CD4-positive, alpha-beta T cell (primary cell): ENCODE measurements at places on chromosomes 1 and 21. TPM values are rescaled to one million over a fixed set of nuclear protein-coding genes. Genes with fewer than 3 reads are reported as not detected.
A peak's percentile ranks its signal among the peaks of the same experiment; 100 is the strongest.

- H3K36me3 ChIP-seq: no peaks in the 10 kb centered on the region
- H3K4me1 ChIP-seq: no peaks in the 10 kb centered on the region
- H3K27ac ChIP-seq: no peak overlapping the region
- H3K27me3 ChIP-seq: peaks cover 5% of the 10 kb centered on the region
- DNase-seq: no peak
Observed at GRCh38 chr1:157944663-157945280, 48.7 kb upstream of the KIRREL1 start.

DNA sequence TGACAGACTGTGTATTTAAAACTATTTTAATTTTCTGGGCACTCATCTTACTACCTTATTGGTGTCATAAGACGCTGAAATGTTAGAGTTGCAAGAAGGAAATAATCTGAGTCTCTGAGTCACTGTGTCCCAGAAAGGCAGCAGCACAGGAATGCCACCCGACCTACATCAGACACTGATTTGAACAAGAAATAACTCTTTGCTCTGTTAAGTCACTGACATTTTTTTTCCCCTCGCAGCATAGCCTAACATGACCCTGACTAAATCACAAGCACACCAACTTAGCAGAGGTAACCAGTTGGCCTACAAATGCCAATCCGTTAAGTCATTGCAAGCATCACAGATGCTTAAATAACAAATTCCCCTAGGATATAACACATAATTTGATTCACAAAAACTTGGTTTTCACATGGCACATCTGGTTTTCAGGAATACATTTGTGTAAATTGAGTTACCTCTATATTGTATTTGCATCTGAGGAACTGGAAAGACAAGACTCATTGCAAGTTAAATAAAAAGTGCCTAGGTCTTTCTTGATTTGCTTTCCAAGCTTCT is 349.1 kb downstream of the SEC16B start:
- no peaks in the 10 kb centered on the region for H3K27me3 ChIP-seq
- H3K4me3 ChIP-seq: no peak overlapping the region

DNA sequence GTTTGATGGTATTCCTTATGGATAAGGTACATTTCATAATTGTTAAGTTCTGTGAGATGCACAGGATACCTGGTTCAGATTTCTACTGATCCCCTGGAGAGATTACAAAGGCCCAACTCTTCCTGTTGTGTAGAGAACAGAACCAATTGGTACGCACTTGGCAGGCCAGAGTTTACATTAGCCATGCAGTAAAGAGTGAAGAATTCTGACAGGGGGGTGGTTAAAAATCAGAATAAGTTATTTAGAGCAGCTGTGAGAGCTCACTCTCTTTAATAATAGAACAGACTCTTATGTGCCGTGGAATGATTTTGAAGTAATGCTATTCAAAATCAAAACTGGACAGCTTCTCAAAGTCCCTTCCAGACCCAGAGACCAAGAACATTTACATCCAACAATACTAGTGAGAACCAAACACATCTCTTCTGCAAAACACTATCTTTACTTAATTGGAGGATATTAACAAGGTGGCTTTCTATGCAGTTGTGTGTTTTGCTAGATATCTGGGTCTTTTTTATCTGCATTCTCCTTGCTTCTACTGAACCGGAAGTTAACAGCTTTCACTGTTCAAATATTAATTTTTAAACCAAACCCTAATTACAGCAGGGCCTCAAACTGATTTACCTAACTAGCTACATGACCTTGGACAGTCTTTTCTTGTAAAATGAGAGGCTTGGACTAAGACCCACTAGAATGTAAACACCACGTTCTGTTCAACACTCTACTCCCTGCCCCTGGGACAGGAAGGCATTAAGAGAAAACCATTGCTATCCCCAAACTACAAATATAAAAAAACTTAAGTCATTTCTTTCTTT is 4.0 kb downstream of the USP24 start:
- no peak overlapping the region for H3K27ac ChIP-seq
- H3K4me1 ChIP-seq: peaks cover 29% of the 10 kb centered on the region
- H3K36me3 ChIP-seq: peaks cover 4% of the 10 kb centered on the region

DNA sequence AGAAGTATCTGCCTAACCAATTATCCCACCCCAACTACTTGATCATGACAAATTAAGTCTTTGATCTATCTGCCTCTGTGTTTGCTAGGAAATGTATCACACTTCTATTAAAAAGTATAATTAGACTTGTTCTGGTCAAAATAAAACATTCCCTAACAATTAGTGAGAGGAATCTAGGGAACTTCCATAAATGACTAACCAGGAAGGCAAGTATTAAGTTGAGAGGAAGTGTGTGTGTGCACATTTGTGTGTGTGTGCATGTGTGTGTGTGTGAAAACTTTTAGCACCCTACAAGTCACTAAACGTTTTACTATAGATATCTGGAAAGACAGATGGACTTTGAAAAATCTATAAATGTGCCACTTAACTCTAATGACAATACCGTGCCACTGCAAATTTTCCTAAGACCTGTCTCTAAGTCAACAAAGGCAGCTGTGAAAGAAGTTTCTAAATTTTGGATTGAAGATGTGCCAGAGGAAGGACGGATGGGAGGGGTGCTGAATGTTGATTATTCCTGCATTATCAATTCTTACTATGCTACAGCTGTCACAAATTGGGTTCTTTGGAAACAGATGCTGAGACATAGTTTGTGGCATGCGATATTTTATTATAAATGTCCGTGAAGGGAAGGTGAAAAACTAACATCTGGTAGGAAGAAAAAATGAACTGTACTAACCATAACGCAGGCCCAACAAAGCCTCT is 567.1 kb downstream of the PTPRC start:
- H3K27me3 ChIP-seq: no peaks in the 10 kb centered on the region
- no peaks in the 10 kb centered on the region for H3K36me3 ChIP-seq
- H3K4me3 ChIP-seq: no peak overlapping the region
- DNase-seq: no peak
- no peaks in the 10 kb centered on the region for H3K4me1 ChIP-seq

DNA sequence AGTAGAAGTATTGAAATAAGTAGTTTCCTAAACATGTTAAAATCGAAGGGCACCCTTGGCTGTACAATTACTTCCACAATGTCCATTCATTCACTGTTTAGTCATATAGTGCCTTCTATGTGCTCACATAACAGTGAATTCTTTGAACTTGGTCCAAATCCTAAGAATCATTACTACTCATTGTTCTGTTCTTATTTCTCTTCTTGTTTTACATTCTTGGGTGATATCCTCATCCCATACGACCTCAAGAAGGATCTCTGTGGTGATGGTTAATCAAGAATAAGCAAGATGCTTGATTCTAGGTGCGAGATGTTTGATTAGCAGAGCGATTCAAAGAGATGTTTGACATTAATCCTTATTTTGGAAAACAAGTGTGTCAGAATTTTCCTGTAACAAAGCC is 667.4 kb upstream of the ZP4 start:
- no peak for DNase-seq
- H3K4me3 ChIP-seq: no peak overlapping the region
- no peaks in the 10 kb centered on the region for H3K4me1 ChIP-seq
- no peaks in the 10 kb centered on the region for H3K27me3 ChIP-seq

GRCh38 chr1:33261344-33261743 is 5.1 kb downstream of the ZNF362 start:
- peaks cover 11% of the 10 kb centered on the region for H3K36me3 ChIP-seq
- no peak overlapping the region for H3K27ac ChIP-seq
- DNase-seq: no peak
- H3K27me3 ChIP-seq: no peaks in the 10 kb centered on the region
- peaks cover 46% of the 10 kb centered on the region for H3K4me1 ChIP-seq

- no peaks in the 10 kb centered on the region for H3K36me3 ChIP-seq
- no peaks in the 10 kb centered on the region for H3K4me1 ChIP-seq
- DNase-seq: no peak
- no peak overlapping the region for H3K4me3 ChIP-seq
Observed at GRCh38 chr1:208540724-208541123, 296.5 kb upstream of the PLXNA2 start.

GRCh38 chr1:86538775-86539174 is 8.1 kb upstream of the CLCA4 start:
- H3K36me3 ChIP-seq: no peaks in the 10 kb centered on the region
- H3K4me1 ChIP-seq: no peaks in the 10 kb centered on the region
- no peak overlapping the region for H3K4me3 ChIP-seq
- peaks cover 7% of the 10 kb centered on the region for H3K27me3 ChIP-seq
- no peak overlapping the region for H3K27ac ChIP-seq
- no peak for DNase-seq

DNA sequence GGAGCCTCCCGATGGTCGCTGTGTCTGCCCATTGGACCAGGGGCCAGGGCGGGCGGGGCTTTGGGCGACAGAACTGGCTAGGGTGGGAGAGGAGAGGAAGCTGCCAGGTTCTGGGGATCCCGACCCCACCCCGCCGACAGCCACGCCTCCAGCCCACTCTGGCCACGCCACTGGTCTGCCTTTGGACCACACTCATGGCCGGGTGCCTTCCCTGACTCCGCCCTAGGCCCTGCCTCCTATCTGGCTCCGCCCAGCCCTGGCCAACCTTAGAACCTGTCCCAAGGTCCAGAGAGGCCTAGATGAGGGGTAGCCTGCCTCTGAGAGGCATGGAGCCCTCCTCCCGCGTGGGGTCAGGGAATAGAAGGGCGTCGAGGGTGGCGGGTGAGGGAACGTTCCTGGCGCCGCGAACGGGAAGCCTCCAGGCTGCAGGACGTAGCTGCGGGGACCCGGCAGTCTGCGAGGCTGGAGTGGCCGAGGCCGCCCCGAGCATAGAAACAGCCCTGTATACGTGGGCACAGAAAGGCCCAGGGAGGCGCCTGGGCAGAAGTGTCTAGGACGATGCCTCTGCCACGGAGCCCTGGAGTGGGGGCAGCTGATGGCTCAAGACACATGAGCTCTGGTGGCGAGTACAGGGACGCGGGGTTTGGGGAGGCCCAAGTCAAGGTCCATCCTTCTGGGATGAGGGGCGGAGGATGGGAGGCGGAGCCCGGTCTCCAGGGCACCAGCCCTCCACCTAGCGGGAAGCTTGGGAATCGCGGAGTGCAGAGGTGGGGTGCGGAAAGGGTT is 11.5 kb upstream of the COL16A1 start:
- H3K36me3 ChIP-seq: no peaks in the 10 kb centered on the region
- peak overlapping the region; percentile 24 for H3K4me3 ChIP-seq
- H3K4me1 ChIP-seq: peaks cover 18% of the 10 kb centered on the region
- peaks cover 33% of the 10 kb centered on the region for H3K27me3 ChIP-seq
- no peak overlapping the region for H3K27ac ChIP-seq
- DNase-seq: no peak

GRCh38 chr1:112431038-112431437 is 35.0 kb downstream of the CTTNBP2NL start:
- no peak for DNase-seq
- no peak overlapping the region for H3K4me3 ChIP-seq
- H3K27ac ChIP-seq: no peak overlapping the region
- H3K36me3 ChIP-seq: no peaks in the 10 kb centered on the region

Gene SPATA1
- total RNA-seq: 0.11 TPM

Gene MFAP2
- total RNA-seq: not detected

Gene KRTAP19-5
- not detected for total RNA-seq

Gene LRRC41
- total RNA-seq: 24.3 TPM

Gene FAM72B
- 0.47 TPM for total RNA-seq

Gene FCMR
- total RNA-seq: 171 TPM

Gene C1orf141
- total RNA-seq: not detected

Gene MMP23B
- 3.7 TPM for total RNA-seq

Gene CHRNB2
- total RNA-seq: not detected

Gene CFAP45
- 8.4 TPM for total RNA-seq

Gene IQCC
- 2.4 TPM for total RNA-seq

Gene MATN1
- total RNA-seq: 2.7 TPM
